Renal cortex interstitium (tissue), 15 donors: ENCODE measurements at places on chromosomes 1 and 21. TPM values are rescaled to one million over a fixed set of nuclear protein-coding genes. Genes with fewer than 3 reads are reported as not detected.
A peak's percentile ranks its signal among the peaks of the same experiment; 100 is the strongest.

The CNST gene
- polyA plus RNA-seq: 19.0 TPM

The LCE1C gene
- polyA plus RNA-seq: not detected

The C1orf56 gene
- 11.8 TPM for polyA plus RNA-seq

The KCND3 gene
- 1.7 TPM for polyA plus RNA-seq

The LRRC71 gene
- 0.83 TPM for polyA plus RNA-seq

The ZMYM4 gene
- polyA plus RNA-seq: 64.2 TPM

The CD1E gene
- 0.11 TPM for polyA plus RNA-seq

The SRSF11 gene
- 505 TPM for polyA plus RNA-seq

The OR10R2 gene
- not detected for polyA plus RNA-seq

The LDLRAD1 gene
- polyA plus RNA-seq: not detected

GRCh38 chr21:43921979-43922945, 57.2 kb downstream of the AGPAT3 start:
- DNase-seq: no peak

DNA sequence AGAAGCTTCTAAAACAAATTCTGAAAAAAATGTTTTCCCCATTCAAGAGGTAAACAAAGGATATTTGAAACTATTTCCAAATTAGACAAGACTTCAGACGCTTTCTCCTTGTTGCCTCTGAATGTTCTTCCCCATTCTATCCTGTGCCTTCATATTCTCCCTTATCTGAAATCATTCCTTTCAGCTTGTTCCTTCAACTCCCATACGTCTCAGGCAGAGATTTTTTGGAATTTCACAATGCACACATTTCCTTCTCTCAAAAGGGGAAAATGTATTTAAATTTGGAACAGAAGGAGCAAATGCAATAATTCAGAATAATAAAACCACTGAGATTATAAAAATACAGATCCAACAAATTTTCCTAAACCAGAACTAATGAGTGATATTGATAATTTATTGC, 198.7 kb upstream of the IVNS1ABP start:
- no peak for DNase-seq

DNA sequence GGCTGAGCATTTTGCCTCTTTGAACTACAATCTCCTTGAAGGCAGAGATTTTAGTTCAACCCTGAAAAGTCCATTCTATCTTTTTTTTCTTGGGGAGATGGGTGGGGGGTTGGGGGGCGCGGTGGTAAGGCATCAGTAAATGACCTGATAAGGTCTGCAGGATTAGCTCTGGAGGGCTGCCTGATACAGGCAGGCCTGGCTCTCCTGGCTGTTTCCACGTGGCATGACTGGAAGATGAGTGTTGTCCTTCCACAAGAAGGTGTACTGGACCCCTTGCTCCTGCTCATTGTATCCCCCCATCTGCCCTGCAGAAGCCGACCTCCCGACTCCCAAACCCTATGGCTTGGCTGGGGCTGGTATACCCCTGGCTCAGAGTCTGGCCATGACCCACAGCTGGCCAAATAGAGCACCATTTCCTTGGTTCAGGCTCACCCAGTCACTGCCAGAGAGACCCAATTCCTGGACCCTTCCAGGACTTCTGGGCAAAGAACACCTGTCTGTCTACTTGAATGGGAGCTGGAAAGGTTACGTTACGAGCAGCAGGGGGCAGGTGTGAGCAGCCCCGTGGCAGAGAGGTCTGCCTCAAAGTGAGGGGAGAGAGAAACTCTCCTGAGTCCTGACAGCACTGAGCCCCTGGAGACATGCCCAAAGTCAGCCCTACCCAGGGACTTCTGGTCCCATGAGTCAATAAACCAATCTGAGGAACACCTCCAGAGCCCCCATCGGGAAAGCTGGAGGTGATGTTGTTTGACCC, 17.0 kb downstream of the DHRS3 start:
- no peak for DNase-seq

DNA sequence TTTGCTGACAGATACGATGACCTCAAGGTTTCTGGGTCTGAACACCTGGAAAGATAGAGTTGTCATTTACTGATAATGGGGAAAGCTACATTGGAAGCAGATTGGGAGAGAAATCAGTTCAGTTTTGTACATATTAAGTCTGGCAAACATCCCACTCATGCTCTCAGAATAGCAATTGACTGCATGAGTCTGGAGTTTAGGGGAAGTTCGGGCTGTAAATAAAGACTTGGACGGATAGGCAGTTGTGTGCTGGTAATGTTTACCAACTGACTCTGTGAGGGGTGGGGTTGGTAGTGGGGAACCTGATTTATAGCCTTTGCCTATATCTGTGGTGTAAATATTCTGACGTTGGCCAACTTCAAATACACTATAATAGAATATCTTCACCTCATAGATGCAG, 4.0 kb downstream of the H6PD start:
- no peak for DNase-seq

DNA sequence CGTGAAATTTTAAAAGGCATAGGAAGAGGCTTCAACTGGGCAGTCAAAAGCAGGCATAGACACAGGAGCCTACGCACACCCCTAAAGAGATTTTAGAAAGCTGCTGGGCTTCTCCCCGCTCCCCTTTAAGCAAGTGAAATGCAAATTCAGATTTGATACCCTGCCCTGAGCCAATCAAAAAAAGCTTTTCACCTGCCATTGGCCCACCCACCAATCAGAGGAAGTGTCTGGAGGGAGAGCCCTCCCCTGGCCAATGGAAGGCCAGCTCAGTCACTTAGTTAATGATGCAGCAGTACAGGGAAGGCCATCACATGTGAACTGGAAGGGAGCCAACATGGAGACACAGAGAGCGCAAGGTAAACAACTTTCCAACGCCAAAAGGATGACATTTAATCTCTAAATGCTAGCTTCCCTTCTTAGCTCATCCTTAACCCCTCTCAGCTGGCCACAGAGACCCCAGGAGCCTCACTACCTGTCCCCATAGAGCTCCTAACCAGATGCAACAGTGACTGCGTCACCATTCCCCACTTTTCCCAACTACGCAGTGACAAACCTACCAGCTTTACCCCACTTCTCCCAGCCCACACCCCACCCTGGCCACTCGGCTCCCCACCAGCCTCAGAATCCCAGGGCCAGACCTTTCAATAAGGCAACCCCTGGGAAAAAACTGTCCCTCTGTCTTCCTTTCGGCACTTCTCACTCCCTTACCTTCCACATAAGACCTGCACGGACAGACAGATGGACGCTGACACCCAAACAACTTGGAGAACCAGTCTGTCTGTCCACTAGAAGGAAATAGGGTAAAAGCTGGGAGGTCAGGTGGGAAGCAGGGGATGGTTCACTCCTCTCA, 71.0 kb downstream of the CD46 start:
- DNase-seq: no peak

GRCh38 chr1:38776466-38777065, 83.0 kb downstream of the RRAGC start:
- no peak for DNase-seq

GRCh38 chr1:156638189-156638985, 3.5 kb upstream of the BCAN start:
- no peak for DNase-seq

DNA sequence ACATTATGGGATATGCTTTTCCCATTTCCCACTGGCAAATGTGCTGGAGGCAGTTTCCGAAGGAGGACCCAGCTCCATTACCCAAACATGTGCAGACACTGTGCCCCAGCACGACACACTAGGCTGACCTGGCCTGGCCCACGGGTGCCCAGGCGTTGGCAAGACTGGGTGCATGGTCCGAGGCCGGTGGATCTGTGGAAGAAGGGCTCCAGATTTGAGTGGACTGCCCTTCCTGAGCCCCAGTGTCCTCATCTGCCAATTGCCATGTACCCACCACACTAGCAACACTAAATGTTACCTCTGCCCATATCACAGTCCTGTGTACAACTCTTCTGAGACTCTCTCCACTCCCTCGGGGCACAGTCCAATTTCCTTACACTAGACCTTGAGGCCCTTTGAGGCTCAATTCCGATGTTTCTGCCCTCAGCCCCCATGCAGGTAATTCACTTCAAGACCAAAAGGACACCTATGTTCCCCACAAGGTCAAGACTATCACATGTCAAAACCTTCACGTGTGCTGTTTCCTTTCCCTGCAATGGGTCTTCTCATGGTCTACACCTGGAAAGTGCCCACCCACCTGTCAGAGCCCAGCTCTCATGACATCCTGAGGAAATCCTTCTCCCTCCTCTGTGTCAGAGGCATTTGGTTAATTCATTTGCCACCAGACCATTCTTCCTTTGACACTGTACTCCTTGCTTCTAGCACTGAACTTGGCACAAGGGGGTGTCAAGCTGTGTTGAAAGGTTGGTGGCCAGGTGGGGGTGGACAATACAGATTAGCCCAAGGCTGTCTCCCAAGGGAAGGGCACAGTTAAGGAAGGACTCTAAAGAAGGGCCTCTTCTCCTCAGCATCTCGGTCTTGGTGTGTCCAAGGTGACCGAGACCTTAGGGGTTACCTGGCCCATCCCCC, 124.9 kb downstream of the DMRTB1 start:
- DNase-seq: no peak

- peak; percentile 33 for DNase-seq
These were observed 21.9 kb downstream of the RD3 start for GRCh38 chr1:211469938-211470529.

GRCh38 chr1:158998781-158999161, 10.9 kb upstream of the IFI16 start:
- no peak for DNase-seq

- no peak for DNase-seq
These were observed 47.4 kb downstream of the ZNF281 start for GRCh38 chr1:200362421-200362820.

- DNase-seq: no peak
These were observed 35.8 kb downstream of the ACOT11 start for GRCh38 chr1:54583871-54584270.

GRCh38 chr1:35350872-35351271, 82.4 kb downstream of the ZMYM4 start:
- no peak for DNase-seq

- no peak for DNase-seq
These were observed 1.7 kb downstream of the SPOCD1 start for GRCh38 chr1:31814041-31814511.

DNA sequence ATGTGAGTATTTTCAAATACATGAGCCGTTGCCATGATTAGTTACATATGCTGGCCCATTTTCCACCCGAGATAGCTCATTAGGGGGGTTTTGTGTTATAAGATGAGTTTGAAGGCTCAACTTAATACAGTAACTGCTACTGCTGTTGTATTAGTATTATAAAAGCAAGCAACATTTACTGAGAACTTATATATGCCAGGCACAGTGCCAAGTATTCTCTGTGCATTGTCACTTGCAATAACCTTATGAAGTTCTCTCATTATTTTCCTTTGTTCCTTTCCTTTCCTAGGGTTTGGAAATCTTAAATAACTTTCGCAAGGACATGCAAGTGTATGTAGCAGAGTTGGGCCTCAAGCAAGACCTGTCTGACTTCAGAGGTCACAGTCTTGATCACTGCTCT, 107.9 kb downstream of the RYR2 start:
- no peak for DNase-seq

GRCh38 chr1:42423681-42424080, 32.1 kb downstream of the ZMYND12 start:
- no peak for DNase-seq

DNA sequence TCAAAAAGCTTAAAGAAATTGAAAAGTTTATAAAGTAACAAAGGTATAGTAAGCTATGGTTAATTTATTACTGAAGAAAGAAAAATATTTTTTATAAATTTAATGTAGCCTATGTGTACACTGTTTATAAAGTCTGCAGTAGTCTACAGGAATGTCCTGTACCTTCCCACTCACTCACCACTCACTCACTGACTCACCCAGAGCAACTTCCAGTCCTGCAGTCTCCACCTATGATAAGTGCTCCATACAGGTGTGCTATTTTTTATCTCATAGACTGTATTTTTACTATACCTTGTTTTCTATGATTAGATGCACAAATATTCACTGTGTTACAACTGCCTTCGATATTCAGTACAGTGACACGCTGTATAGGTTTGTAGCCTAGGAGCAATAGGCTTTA, 106.6 kb downstream of the NR5A2 start:
- no peak for DNase-seq

DNA sequence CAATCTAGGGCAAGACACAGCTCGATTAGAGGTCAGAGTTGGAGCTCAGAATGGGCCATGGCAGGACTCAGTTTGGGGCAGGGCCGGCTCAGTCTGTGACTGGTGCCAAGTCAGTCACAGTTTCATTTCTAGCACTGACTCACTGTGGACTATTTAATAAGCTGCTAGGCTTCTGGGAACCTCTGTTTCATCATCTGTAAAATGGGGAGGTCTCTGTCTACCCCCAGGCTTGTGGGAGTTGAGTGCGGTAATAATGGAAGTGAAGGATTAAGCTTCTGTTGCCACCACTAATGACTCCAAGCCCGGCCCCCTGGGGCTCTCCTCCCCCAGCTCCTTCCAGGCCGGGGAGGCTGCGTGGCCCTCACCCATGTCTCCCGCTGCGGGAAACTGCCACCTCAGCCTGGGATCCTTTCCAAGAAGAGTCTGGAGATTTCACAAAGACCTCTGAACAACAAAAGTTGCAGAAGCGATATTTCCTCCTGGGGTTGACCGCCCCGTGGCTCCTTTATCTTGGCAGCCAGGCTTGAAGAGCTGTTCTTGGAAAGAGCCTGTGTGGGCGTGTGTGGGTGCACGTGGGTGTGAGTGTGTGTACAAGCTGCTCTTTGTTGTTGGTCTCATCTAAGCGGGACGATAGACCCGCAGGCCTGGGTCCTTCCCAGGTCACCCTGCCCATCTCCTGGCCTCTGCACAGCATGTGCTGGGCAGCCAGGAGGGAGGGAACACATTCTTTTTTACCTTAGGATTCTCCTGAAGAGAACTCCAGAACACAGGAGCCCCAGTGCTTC, 29.1 kb downstream of the KNCN start:
- DNase-seq: no peak

- no peak for DNase-seq
These were observed 90.8 kb downstream of the VAV3 start for GRCh38 chr1:107874221-107874620.

- no peak for DNase-seq
These were observed 223.3 kb upstream of the ZRANB2 start for GRCh38 chr1:71304125-71304524.
